Activated CD8-positive, alpha-beta memory T cell treated with anti-CD3 and anti-CD28 coated beads, Interleukin-2, amount 50 U/mL, for 4 hours (primary cell): ENCODE measurements at places on chromosomes 4 and X.

GRCh38 chr4:173277340-173277739 is 56.8 kb downstream of the HMGB2 start:
- no peak for DNase-seq

GRCh38 chr4:6909113-6909969 is at the start of gene TBC1D14:
TBC1D14 (plus strand) TSS chr4:6909826; CDS start chr4:6923390, 13,564 bp downstream.
- DNase-seq: peak; percentile 84

DNA sequence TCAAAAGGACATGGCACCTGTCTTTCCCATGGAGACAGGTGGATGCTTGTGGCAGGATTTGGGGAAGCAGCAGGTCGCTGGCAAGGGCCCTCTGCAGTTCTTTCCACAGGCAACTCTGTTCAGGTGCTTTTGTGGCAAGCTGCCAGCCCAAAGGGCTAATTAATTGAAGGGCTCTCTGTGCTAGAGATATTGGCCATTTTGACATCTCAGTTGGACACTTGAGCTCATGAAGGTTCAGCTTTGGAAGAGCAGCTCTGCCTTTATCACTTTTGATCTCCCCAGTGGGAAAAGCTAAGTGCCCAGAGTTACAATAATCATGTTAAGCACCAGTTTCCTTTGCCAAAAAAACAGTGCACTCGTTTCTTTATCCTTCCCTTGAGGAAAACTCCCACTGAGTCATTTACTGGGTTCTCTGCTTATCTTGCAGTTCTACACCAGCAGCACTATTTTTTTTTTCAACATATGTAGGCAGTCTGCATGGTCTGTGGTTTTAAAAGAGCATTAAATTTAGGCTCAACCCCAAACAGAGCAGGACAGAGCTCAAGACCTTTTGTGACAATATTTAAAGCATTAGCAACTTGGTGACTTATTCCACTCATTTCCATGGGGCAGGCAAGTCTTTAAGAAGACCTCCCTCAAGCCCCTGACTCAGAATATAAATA is 336.4 kb upstream of the RASGEF1B start:
- DNase-seq: no peak

- no peak for DNase-seq
These were observed 98.8 kb downstream of the CDS1 start for GRCh38 chr4:84681486-84682274.

DNA sequence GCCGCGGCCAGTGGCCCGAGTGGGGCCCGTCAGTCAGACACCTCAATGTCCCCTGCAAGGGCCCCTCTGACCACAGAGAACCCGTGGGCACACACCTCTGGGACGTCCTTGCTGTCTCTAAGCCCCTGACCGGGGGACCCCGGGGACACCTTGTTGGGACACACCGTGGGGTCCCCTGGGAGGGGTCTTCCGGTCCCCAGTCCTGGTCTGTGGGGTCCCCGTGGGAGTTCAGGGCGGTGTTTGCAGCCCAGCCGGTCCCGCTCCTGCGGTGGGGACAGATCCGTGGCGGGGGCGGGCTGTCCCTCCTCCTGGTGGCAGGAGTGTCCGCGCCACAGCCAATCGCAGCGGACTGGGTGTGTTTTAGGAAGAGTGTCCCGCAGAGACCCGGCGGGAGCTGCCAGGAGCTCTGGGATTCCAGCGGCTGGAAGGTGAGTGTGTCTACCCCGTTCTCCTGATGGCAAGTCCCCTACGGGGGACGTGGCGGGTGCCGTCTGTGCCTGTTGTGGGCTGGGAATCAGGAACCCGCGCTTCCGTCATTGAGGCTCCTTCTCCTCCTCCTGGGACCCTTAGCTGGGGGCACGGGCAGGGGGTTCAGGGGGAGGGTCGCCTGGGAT is 5.1 kb upstream of the PLCXD1 start:
- peak; percentile 38 for DNase-seq

- DNase-seq: no peak
These were observed 14.0 kb upstream of the HMGB3 start for GRCh38 chrX:150968862-150969720.

DNA sequence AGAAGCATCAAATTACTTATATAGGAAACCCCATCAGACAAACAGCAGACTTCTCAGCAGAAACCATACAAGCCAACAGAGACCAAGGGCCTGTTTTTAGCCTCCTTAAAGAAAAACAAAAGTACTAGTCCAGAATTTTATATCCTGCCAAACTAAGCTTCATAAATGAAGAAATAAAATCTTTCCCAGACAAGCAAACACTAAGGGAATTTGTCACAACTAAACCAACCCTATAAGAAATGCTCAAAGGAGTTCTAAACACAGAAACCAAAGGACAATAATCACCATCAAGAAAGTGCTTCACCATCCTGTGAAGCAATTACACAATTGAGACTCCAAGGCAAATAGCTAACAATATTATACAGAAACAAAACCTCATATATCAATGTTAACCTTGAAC is 238.6 kb downstream of the NKX6-1 start:
- no peak for DNase-seq

GRCh38 chr4:8214136-8214535 is 15.0 kb downstream of the SH3TC1 start:
- no peak for DNase-seq

- no peak for DNase-seq
These were observed 92.0 kb upstream of the DDX3X start for GRCh38 chrX:41241962-41242361.

DNA sequence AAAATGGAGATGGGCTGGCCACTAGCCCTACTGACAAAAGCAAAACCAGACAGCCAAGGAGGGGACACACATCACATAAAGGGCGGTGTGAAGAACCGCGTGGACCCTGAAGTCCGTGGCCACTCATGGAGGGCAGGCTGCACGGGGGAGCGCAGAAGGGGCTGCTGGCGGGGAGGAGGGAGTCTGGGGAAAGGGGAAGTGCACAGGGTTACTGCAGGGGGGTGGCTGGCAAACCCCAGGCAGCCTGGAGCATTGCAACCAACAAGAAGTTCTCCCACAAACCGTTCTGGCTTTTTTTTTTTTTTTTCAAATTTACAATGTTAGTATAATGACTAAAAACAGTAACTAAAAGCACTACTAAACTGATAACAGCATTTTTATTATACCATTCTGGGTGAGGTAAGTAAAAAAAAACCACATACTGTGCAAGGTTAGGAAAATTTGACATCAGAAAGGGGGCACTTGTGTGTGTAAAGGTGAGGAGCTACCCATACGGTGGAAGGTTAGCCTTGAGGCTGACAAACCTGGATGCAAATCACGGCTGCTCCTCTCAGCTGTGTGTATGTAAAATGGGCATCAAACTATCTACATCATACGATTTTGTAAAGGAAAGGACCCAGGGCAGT is 87.1 kb downstream of the TSPAN5 start:
- no peak for DNase-seq

DNA sequence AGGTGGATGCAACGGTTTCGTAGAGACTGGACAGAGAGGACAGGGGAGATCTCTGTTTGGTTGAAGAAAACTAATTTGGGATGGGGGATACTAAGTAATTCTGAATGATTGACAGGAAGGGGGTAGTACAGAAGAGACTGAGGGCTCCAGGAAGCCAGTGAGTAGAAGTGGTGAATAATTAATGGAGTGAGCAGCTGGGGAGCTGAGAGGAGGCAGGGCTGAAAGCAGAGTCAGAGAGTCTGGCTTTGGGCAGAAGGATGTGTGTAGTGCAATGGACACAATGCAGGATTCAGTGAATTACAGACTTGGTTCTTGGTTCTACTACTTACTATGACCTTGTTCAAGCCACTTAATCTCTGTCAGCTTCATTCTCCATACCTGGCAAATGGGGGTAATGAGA is 161.7 kb downstream of the RBMX2 start:
- no peak for DNase-seq

DNA sequence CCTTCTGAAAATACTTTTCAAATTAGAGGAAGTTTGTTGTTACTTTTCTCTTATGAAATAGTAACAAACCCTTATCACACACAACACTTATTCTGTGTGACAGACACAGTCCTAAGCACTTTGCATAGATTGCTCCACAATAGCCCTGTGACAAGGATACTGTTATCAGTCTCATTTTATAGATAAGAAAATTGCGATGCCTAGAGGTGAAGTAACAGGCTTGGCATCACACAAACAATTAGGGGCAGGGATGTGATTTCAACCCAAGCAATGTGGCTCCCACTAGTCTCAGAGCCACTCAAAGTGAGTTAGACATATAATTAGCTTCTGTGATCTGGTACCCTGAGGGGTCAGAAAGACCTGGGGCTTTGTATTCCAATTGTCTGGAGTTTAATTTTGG is 339.9 kb downstream of the FBXO8 start:
- DNase-seq: no peak

- DNase-seq: no peak
These were observed 14.0 kb downstream of the RASL11B start for GRCh38 chr4:52876069-52876468.

DNA sequence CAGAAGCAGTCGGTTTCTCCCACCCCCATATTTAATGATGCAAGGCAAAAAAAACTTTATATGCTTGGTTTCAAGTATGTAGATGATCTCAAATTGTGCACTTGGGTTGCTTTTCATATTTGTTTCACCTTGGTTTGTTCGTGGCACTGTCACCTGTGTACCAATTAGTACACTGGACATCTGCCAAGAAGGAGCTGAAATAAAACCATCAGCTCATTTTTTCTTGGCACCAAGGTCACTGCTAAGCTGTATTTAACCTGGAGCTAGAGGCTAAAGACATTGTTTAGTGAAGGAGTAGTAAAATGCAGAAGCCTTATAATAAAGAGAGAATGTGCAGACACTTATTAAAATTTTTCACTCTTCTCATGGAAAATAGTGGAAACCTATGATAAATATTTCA is 430.8 kb downstream of the ARHGAP24 start:
- no peak for DNase-seq

DNA sequence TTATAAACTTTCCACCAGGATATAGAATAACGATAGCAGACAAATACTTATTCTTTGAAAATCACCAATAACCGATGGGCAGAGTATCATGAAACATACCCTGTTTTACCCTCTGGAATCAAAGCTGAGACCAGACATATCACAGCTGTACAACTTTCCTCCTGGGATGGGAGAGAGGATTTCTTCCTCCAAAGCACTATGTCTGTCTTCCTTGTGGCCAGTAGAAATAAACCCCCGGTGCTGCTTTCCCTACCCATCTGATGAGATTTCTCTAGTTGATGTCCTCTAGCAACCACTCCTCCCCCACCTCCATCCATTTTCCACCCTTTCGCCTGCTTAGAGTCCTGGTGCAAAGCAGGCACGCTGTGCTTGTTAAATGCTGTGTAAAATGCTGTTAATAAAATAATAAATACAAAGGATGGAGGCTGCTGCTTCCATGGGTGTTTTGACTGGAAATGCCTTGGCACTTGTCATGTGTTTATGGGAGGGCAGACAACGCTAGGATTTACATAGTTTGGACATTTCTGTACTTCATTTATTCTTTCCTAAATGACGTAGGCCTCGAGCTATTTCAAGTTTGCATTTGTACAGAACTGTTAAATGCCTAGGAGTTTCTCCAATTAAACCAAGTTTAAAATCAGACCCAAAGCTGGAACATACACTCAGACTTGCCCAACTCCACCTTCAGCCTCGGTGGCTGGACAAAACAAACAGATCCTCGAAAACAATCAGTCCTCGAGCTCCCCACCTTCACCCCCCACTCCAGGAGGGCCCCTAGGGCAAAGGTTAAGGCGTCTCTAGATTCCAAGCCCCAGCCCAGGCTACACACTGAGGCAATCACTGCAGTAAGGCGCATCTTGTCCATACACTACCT is 10.1 kb downstream of the BCOR start:
- DNase-seq: no peak

- no peak for DNase-seq
These were observed 59.0 kb downstream of the ING2 start for GRCh38 chr4:183563874-183564273.

DNA sequence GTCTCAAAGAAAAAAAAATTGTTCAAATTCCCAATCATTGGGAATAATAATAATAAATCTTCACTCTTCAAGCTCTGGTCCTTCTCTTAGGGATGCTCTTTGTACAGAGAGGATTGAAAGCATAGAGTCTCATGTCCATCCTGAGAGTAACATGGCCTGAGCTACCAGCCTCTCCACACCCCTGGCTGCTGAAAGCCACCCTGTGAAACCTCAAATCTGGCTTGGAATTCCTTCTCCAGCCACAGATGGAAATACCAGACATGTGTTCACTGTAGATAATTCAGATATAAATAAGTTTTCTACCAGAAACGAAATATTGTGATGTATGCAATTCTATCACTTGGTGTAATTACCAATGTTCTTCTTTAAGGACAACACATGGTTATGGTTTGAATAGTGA is 140.6 kb downstream of the ARSF start:
- no peak for DNase-seq

DNA sequence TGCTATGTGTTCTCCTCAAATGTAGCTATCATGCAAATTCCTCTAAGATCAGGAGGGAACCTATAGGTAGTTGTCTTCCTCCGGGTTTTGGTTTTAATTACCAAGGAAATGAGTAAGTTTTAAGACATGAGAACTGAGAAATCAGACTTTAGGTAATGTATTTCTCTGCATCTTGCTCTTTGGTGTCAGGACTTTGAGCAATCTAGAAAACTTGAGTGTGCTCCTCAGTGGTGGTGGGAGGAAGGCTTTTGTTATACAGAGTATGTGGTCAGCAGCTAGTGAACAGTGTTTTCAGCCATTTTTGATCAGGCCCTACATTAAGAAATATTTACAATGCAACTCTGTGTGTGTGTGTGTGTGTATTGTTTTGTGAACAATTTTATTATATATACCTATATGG is 224.1 kb downstream of the KLHL13 start:
- no peak for DNase-seq

- no peak for DNase-seq
These were observed 39.0 kb upstream of the SLC7A3 start for GRCh38 chrX:70969635-70970481.

GRCh38 chr4:92497141-92497540 is 193.4 kb downstream of the GRID2 start:
- no peak for DNase-seq

DNA sequence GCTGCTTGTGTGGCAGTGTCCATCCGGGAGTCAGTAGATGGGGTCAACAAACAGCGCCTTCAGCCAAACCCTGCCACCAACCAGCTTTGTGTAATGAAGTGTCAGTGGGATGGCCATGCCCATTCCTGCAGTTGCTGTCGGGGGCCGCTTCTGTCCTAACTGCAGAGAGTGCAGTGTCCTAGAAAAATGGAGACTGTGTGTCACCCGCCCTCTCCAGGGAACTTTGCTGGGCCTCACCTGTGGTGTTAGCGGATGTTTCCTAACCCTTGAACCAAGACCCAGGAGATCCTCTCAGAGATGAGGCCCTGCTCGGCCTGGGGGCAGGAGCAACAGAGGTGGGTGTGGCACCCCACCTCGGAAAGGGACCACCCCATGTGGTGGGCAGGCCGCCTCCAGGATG is 35.3 kb upstream of the HGFAC start:
- no peak for DNase-seq

GRCh38 chr4:42673082-42673425 is 16.1 kb upstream of the ATP8A1 start:
- peak; percentile 17 for DNase-seq

GRCh38 chr4:168291242-168291641 is 27.3 kb downstream of the DDX60 start:
- DNase-seq: no peak

DNA sequence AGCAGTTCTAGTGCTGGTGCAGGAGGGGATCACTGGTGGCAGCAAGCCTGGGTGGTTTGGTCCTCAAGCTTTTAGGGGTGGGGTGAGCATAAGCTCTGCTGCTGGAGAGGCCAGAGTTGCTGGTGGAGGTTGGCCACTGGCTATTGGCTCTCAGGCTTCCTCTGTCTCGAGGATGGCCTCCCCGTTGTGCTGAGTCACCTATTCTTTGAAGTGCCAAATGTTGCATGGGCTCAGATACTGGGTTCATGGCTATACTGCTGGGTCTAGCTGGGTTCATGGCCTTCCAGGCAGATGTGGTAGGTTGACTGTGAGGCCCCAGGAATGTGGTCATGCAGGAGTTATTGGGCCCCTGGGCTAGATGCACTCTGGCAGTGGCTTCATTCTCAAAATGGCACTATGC is 466.3 kb downstream of the NAF1 start:
- DNase-seq: no peak
